ENCODE measurements at places on chromosomes 11 and 22. TPM values are rescaled to one million over a fixed set of nuclear protein-coding genes. Genes with fewer than 3 reads are reported as not detected.

DRAP1 gene
- total RNA-seq = 101 TPM

NUDT8 gene
- 11.0 TPM for total RNA-seq

MPZL3 gene
- total RNA-seq = 0.43 TPM

MEI1 gene
- total RNA-seq = 0.16 TPM

OR8G1 gene
- not detected for total RNA-seq

SAA1 gene
- not detected for total RNA-seq

OR5I1 gene
- total RNA-seq = not detected

UBQLN3 gene
- not detected for total RNA-seq

MMP12 gene
- not detected for total RNA-seq

NUP50 gene
- total RNA-seq = 115 TPM

TRIM49 gene
- total RNA-seq = not detected

OR52N4 gene
- not detected for total RNA-seq

KIAA1671 gene
- total RNA-seq = 14.5 TPM

INS gene
- total RNA-seq = not detected

YPEL1 gene
- 19.5 TPM for total RNA-seq

IGSF9B gene
- total RNA-seq = 12.9 TPM

SERGEF gene
- 41.6 TPM for total RNA-seq

CD3E gene
- not detected for total RNA-seq

CARNS1 gene
- total RNA-seq = 0.07 TPM

MFRP gene
- not detected for total RNA-seq

SHANK2 gene
- 7.6 TPM for total RNA-seq

Measured in neural crest cell (in vitro differentiated cells).